NCI-H2081 (cell line): ENCODE measurements at places on chromosomes 2 and 18.
A peak's percentile ranks its signal among the peaks of the same experiment; 100 is the strongest.

GRCh38 chr2:98912221-98912851 lies 23.7 kb downstream of the CRACDL start:
- DNase-seq: peak; percentile 69

- DNase-seq: no peak
Observed at GRCh38 chr2:36408198-36408703, 52.7 kb downstream of the CRIM1 start.

- DNase-seq: no peak
Observed at GRCh38 chr2:50263728-50264127, 768.2 kb downstream of the NRXN1 start.

DNA sequence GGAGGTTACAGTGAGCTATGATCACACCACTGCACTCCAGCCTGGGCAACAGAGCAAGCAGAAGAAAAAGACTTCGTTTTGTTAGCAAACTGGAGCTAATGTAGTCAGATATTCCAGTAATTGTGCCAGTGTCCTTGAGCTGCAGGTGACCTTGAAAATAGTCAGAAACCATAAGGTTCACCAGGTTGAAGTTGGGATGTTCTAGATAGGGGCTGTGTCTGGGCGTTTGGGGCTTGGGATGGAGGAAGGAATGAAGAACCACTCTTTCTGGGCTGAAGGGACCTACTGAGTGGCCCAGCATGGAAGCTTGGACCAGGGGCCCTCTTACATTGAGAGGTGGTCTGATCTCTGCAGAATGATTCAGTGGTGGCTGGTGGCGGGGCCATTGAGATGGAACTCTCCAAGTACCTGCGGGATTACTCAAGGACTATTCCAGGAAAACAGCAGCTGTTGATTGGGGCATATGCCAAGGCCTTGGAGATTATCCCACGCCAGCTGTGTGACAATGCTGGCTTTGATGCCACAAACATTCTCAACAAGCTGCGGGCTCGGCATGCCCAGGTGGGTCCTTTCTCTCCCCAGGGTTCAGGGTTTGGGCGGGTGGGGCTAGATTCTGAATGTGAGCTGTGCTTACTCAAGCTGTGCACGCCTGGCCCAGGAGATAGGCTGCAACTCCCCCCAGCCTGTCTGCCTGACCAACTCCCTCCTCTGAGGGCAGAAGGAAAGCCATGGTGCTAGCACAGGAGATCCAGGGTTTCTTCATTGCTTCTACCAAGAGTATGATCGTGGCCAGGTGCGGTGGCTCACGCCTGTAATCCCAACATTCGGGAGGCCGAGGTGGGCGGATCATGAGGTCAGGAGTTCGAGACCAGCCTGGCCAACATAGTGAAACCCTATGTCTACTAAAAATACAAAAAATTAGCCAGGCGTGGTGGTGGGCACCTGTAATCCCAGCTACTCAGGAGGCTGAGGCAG lies 17.1 kb downstream of the CCT7 start:
- no peak for DNase-seq

- DNase-seq: peak; percentile 74
Observed at GRCh38 chr2:9813312-9814128, 29.8 kb upstream of the TAF1B start.

DNA sequence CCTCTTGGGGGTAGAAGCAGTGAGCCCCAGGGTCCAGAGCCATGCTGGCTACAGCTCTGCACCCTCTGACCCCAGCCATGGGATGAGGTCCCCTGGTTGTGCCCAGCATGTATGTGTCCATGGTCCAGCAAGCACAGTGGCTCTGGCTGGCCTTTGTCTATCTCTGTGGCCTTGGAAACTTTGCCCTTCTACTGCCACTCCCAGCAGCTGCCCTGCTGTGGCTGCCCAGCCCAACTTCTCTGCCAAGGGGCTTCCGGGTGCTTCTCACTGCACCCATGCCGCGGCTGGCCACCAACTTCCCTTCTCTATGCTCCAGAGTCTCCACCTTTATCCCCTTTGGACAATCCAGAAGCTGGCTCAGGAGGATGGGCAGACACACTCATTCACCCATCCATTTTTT lies 18.8 kb downstream of the TMEM185B start:
- no peak for DNase-seq

DNA sequence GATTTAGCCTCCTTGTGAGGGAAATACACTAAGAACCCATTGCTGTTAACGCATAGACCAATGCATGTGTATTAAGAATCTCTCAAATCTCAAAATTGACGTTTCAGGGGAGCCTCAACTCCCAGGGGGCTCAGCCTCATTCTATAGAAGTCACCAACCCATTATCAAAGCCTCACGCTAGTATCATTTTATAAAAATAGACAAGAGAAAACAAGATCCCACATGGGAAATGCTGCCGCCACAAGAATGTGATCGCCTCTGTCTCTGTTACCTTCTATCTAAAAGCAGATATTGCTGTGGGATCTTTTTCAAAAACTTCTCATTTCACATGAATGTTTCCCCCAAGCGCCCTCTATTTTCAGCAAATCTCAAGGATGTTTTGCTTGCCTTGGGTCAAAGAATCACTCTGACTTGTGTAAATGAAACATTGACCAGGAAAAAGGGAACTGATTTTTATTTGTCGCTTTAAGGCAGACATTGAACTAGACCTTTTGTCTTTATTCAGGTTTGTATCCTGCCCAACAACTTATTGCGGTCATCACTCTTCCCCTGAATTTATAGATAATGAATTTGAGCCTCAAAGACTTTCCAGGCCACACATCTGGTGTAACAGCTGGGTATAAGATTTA lies 679.0 kb upstream of the ID2 start:
- no peak for DNase-seq

DNA sequence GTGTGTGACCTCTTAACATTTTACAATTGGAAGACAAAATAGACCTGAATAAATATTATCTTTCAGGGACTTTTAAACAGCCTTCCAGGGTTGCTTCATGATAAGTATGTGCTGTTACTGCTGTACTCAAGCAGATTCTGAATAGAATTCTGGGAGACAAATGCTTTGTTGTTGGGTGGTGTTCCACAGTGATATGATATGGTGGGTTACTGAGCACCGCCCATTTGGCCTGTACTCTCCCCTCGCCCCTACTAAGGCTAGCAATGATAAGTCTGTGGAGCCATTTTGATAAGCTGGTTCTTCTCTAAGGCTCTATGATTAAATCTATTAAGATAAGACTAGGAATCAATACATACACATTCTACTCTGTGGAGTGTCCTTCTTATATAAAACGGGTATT lies 89.8 kb upstream of the ITGA4 start:
- no peak for DNase-seq
